ENCODE measurements at places on chromosomes 13 and 19.

DNA sequence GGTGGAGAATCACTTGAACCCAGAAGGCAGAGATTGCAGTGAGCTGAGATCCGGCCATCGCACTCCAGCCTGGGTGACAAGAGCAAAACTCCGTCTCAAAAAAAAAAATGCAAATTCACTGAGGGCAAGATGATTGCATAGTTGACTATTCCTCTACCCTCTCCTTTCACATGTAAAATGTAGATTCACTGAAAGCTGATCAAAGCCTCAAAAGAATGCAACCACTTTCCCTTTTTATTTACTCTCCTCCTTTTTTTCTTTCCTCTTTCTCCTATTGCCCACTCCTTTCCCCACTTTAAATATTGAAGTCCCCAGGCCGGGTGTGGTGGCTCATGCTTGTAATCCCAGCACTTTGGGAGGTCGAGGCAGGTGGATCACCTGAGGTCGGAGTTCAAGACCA is 6.3 kb downstream of the TEX101 start:
- no peaks in the 10 kb centered on the region for H3K27me3 ChIP-seq
- no peak overlapping the region for H3K27ac ChIP-seq
- no peaks in the 10 kb centered on the region for H3K4me1 ChIP-seq

DNA sequence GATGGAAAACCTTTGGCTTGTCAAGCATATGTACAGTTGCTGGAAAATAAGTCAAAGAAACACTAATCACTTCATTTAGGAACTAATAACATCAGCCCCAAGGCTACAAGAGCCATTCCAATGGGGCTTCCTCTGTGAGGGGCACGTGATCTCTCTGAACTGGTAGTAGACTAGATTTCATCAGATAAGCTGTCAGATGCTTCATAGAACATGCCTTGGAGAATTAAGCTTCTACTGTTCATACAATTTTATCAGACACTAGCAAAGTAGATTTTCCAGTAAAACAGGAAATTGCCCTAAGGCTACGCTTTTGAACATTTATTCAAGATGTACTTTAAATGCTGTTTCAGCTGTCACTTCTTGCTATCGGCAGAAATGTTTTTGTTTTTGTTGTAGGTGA is 107.8 kb downstream of the EDNRB start:
- no peaks in the 10 kb centered on the region for H3K4me1 ChIP-seq
- H3K4me3 ChIP-seq, result no peak overlapping the region
- no peaks in the 10 kb centered on the region for H3K36me3 ChIP-seq
- no peaks in the 10 kb centered on the region for H3K27me3 ChIP-seq

DNA sequence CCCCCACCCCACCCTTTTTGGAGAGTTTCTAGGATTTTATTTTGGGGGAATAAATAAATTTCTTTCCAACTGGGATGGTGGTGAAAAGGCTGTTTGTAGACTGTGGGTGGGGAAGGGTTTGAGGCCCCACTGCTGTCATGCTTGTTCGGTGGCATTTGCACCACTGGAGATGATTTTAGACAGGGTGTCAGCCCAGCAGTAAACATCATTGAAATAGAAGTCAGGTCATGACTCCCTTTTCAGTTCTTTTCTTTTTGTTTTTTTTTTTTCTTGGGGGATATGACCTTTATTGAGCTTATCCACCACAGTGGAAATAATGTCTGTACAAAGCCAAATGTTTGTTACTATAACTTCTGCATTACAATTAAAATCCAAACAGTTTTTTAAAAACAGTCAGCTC is 14.1 kb downstream of the UBAC2 start:
- DNase-seq, result no peak
- H3K36me3 ChIP-seq, result peaks cover 3% of the 10 kb centered on the region
- peaks cover 22% of the 10 kb centered on the region for H3K4me1 ChIP-seq
- H3K27me3 ChIP-seq, result no peaks in the 10 kb centered on the region
- no peak overlapping the region for H3K27ac ChIP-seq
- H3K4me3 ChIP-seq, result no peak overlapping the region

DNA sequence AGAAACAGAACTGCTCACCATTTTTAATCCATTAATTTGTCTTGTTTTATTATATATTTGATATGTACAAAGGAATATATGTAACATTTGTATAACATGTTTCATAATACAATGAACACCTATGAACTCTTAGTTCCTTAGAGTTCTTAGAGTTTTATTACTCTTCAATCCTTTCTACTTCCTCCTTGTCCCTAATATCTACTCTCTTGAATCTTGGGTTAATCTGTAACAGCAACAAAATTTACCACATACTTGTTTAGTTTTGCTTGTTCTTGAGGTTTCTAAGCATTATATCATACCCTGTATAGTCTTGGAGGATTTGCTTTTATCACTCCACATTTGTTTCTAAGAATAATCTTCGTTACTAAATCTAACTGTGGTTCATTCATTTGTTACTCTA is 151.4 kb downstream of the PDS5B start:
- H3K36me3 ChIP-seq, result no peaks in the 10 kb centered on the region
- no peaks in the 10 kb centered on the region for H3K4me1 ChIP-seq
- no peak for DNase-seq
- no peaks in the 10 kb centered on the region for H3K27me3 ChIP-seq

DNA sequence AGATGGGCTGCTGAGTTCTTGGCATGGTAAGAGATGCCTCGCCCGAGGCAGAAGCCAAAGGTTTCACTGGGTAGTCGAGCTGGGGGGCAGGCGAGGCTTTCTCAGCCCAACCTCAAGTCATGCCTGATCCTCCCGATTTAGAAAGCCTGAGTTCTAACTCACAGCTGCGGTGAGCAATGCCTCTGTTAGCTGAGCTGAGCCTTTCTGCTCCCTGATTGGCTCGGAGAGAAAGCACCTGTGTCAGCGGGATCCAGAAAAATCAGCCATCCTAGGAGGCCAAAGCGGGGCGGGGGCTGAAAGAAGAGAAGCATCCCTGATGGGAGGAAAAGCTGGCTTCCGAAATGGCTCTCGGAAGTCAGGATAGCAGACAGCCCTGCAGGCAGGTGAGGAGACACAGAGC is 44.7 kb downstream of the CACNA1A start:
- peaks cover 28% of the 10 kb centered on the region for H3K4me1 ChIP-seq

GRCh38 chr19:4740092-4740491 is 16.4 kb upstream of the DPP9 start:
- H3K36me3 ChIP-seq, result no peaks in the 10 kb centered on the region
- no peaks in the 10 kb centered on the region for H3K27me3 ChIP-seq
- no peak overlapping the region for H3K4me3 ChIP-seq
- peaks cover 35% of the 10 kb centered on the region for H3K4me1 ChIP-seq
- DNase-seq, result no peak

DNA sequence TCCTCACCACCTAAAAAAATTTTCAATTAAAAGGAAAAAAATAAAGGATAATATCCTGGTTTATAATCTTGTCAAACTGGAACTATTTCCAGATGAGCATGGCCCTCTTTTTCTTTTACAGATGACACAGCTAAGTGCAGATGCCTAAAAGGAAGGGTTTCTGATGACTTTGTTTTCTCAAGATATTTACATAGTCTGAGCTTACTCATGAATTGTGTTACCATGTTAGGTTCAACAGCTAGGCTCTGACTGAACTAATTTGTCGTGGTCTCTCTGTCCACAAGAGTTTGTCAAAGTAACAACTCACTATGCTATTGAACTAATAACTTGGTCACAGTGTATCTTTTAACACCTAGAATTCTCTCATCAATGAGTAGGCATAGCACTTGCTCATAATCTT is 780.8 kb downstream of the GPC5 start:
- no peaks in the 10 kb centered on the region for H3K4me1 ChIP-seq
- no peak overlapping the region for H3K27ac ChIP-seq
- H3K4me3 ChIP-seq, result no peak overlapping the region
- DNase-seq, result no peak
- H3K27me3 ChIP-seq, result no peaks in the 10 kb centered on the region
- no peaks in the 10 kb centered on the region for H3K36me3 ChIP-seq

DNA sequence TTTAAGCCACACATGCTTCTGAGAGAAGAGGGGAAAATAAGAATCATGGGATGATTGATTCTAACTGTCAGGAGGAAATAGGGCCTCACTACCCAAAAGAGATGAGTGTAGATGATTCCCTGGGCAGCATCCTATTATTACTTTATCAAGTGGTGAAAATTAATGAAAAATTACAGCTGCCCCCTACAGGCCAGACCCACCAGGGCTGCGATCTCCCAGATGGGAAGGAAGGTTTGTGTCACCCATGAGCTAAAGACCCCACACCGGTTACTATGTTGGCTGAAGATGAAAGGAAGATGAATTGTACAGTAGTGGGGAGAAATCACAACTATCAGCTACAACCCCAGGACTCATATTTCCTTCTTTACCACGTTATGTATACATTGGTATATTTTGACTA is 49.5 kb downstream of the RFC3 start:
- H3K27ac ChIP-seq, result no peak overlapping the region
- no peak overlapping the region for H3K4me3 ChIP-seq
- no peaks in the 10 kb centered on the region for H3K36me3 ChIP-seq
- no peaks in the 10 kb centered on the region for H3K4me1 ChIP-seq

DNA sequence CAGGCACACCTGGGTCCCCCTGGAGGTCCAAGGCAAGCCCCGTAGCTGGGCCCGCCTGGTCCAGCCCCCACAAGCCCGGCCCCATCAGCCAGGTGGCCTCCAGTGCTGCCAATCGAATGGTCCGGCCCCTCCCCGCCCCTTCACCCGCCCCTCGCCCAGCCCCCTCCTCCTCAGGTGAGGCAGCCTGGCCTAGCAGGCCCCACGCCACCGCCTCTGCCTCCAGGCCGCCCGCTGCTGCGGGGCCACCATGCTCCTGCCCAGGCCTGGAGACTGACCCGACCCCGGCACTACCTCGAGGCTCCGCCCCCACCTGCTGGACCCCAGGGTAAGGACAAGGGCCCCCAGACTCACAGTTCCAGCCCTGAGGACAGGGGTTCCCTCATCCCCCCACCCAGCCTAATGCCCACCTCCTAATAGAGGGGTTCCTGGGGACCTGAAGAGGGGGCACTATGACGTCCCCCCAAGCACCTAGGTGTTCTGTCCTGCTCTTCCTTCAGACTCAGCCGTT is at the start of gene HPN:
Gene HPN, plus strand, starts transcription at position 174 of the 508 bp plus-strand sequence. CDS start 786 bp downstream, outside the sequence.
- peaks cover 6% of the 10 kb centered on the region for H3K27me3 ChIP-seq
- H3K36me3 ChIP-seq, result peaks cover 21% of the 10 kb centered on the region
- DNase-seq, result no peak
- H3K4me3 ChIP-seq, result no peak within 1 kb of the TSS
- no peak within 1 kb of the TSS for H3K27ac ChIP-seq

- peak overlapping the region; percentile 13 for H3K4me3 ChIP-seq
- peaks cover 5% of the 10 kb centered on the region for H3K36me3 ChIP-seq
- H3K4me1 ChIP-seq, result peaks cover 42% of the 10 kb centered on the region
- H3K27me3 ChIP-seq, result peaks cover 32% of the 10 kb centered on the region
Measured at GRCh38 chr19:11382898-11383705, 1.0 kb downstream of the EPOR start.

- peaks cover 73% of the 10 kb centered on the region for H3K4me1 ChIP-seq
- H3K27ac ChIP-seq, result peak overlapping the region; percentile 90
- H3K36me3 ChIP-seq, result peaks cover 81% of the 10 kb centered on the region
Measured at GRCh38 chr19:4059891-4060620, 6.6 kb downstream of the ZBTB7A start.

GRCh38 chr19:12052091-12052496 is 667 bp downstream of the ZNF878 start:
- no peaks in the 10 kb centered on the region for H3K27me3 ChIP-seq
- H3K4me1 ChIP-seq, result peaks cover 17% of the 10 kb centered on the region
- peak overlapping the region; percentile 70 for H3K4me3 ChIP-seq
- no peak for DNase-seq
